Activated CD8-positive, alpha-beta memory T cell treated with anti-CD3 and anti-CD28 coated beads, Interleukin-2, amount 50 U/mL, for 48 hours (primary cell): ENCODE measurements at places on chromosomes 16 and 17.

DNA sequence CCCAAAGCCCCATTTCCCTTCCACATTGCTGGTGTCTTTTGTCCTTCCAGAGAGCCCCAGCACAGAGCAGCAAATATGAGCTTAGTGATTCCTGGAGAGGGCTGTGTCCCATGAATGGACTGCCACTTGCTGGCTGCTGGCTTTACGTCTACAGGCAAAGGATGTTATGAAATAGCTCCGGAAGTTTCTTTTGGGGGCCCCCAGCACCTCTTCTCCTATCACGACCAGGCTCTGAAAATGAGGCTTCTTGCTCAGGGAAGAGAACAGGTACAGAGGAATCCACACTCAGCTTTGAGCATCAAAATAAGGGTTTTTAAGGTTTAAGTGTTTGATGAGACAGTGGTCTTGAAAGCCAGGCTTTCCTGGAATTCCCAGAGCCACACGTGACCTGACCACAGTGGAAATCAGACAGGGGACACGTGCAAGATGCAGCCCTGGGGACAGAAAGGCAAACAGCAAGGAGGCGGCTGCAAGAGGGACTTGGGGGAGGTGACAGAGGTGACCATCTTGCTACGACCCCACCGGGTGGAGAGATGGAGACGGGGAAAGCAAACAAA, 58.1 kb downstream of the ZDHHC7 start:
- DNase-seq, result no peak

DNA sequence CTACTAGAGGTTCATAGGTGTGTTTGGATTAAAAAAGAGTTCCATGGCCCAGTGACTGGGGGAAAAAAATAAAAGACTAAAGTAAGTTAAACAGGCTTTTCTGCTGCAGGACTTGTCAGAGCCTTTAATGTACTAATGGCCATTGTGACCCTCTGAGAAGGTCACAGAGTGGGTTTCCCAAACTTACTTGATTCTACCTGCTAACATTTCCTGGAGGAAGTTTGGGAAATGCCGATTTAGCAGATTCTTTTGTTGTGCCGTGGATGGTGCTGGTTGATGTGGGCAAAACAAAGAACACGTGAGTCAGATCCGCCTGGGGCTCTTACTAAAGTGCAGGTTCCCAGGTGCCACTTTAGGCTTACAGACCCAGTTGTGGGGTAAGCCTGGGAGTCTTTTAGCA, 13.6 kb upstream of the STH start:
- DNase-seq, result no peak

DNA sequence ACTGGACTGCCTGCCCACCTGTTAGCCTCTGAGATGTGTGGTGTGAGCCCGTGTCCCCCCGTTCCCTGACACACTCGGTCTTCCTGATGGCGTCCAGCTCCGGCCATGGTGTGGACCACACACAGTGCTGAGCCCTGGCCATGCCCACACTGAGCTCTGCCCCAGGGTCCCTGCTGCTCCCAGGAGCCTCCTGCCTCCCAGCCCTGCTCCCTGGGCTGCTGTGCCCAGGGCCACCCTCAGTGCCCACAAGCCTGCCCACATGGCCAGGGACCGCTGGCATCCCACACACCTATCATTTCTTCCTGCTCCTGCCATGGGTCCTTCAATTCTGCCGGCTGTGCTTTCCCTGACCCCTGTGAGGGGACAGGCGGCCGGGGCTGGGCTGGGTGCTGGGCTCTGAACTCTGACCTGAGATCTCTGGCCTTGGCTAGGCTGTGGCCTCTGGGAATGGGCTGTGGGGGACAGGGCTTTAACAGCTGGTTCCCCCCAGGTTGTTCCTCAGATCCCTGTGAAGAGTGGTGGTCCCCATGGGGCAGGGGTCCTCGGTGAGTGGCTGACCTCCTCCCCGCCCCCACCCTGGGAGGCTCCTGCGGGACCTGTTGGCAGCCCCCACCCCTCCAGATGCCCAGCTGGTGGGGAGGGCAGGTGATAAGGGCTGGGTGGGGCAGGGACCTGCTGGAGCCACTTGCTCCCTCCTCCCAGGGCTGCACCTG, 4.0 kb downstream of the CEMP1 start:
- DNase-seq, result no peak

DNA sequence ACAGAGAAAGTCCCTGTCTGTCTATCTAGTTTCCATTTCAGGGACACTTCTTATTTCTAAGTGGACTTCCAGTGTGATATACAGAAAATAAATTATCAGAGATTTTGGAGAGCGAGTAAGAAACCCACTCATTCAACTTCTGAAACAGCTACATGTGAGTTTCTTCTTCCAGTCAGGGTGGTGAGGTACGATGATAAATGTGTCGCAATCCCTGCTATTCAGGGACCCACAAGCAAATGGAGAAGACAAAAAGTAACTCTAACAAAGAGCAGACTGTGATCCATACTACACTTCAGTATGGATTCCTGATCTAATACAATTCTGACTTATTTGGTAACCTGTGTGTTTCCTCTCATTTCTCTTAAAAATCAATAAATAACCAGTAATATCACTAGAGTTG, 16.8 kb downstream of the CNTNAP4 start:
- DNase-seq, result no peak

DNA sequence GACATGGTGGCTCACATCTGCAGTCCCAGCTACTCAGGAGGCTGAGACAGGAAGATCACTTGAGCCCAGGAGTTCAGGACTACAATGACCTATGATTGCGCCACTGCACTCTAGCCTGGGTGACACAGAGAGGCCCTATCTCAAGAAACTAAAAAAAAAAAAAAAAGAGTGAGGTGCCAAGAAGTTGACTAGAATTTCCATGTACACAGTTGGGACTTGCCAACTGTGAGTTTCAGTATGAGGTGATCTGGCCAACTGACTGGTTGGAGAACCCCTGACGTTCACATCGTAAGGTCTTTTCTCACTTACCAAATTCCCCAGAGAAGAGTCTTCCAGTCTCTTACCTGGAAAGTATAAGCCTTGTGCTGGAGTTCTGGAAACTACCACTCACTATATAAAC, 3.1 kb upstream of the MED11 start:
- DNase-seq, result no peak

DNA sequence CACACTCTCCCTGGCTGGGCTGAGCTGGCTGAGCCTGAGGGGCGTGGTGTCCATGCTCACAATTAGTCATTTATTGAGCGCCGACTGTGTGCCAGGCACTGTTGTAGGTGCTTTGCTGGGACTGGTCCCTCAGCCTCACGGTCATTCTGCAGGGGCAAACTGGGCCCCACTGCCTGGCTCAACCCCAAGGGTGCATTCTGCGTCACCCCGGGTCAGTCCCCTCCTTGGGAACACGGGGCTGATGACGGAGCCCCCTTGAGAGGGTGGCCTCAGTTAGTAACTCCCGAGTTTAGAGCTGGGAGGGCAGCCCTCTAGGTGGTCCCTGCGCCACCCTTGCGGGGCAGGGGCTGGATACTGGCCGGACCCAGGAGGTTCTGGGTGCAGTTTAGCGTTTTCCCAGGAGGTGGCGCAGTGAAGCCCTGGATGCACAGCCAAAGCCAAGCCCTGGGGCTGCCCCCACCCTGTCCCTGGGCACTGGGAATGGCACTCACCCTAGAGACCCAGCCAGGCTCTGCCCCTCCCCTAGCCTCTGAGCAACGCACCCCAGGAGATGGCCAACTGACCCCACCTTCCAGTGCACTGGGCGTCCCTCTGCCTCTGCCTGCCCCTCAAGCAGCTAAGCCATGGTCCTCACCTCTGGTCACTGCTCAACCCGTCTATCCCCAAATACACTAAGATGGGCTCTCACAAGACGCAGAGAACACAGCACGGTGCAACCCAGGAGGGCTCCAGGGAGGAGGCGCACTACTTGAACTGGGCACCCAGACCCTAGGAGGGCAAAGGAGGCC, 243.2 kb upstream of the GSE1 start:
- DNase-seq, result peak; percentile 86

DNA sequence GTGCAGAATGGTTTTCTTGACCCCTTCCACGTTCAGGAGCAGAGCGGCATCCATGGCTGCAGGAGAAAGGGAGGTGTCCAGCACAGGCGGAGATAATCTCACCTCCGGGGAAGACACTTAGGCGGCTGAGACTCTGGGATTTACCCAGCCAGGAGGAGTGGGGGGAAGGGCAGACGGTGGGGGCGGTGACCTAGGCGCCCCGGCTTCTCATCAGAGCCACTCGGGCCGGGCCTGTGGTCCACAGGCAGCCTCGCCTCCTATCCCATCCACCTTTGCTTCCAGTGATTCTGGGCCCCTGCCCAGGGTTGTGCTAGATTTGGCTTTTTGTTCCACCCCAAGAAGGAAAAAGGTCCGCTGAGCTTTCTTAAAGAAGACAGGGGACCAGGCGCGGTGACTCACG, at the start of gene AIPL1:
Gene AIPL1, minus strand, starts transcription at position 71 of the 400 bp plus-strand sequence. Its CDS starts 17 bp downstream, at position 54.
- no peak for DNase-seq

- DNase-seq, result no peak
Observed at GRCh38 chr16:29854520-29855100, 8.4 kb downstream of the CDIPT start.

DNA sequence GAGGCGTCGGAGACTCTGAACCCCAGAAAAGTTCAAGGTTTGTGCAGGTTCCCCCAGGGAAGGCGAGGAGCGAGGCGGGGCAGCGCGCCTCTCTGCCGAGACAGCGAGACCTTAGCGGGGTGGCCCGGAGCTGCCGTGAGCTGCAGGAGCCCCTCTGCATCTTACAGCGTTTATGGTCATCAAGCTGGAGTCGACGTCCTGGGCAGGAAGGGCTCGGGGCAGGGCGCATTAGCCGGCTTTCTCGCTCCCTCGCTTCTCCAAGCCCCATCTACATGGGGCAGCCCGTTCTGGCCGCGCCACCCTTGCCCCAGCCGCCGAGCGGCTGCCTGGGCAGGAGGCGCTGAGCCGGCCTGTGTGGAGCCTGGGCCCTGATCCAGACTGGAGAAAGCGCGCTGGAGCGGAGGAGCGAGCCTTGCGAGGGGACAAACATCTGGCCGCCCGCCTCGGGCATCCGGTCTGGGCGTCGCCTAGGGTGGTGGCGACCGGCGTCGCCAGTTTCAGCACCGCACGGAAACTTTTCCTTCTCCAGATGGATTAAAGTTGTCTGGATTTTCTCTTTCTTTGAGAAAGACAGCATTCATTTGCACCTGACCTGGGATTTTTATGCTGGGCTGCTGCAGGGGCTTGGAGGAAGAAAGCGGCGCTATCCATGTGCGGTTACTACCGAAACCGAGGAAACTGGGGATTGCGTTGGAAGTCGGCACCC, 750 bp downstream of the TMEM132E start:
- peak; percentile 59 for DNase-seq

DNA sequence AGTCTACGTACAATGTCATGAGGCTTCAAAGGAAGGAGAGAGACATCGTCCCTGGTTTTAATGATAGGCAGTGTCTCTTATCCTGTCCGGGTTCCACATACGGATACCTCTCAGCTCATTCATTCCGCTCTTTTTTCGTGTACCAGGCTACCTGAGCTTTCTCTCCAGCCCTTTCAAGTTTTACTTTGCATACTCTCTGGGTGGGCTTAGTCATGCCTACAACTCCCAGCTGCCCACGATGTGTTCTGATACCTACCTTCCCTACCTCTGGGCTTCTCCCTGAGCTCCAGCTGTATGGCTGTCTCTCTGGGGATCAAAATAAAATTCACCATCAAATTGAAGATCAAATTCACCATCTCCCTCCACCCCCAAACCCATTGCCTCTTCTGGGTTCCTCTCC, 354.0 kb upstream of the EEF2KMT start:
- no peak for DNase-seq

- no peak for DNase-seq
Observed at GRCh38 chr16:27678955-27679354, 129.0 kb downstream of the KATNIP start.

DNA sequence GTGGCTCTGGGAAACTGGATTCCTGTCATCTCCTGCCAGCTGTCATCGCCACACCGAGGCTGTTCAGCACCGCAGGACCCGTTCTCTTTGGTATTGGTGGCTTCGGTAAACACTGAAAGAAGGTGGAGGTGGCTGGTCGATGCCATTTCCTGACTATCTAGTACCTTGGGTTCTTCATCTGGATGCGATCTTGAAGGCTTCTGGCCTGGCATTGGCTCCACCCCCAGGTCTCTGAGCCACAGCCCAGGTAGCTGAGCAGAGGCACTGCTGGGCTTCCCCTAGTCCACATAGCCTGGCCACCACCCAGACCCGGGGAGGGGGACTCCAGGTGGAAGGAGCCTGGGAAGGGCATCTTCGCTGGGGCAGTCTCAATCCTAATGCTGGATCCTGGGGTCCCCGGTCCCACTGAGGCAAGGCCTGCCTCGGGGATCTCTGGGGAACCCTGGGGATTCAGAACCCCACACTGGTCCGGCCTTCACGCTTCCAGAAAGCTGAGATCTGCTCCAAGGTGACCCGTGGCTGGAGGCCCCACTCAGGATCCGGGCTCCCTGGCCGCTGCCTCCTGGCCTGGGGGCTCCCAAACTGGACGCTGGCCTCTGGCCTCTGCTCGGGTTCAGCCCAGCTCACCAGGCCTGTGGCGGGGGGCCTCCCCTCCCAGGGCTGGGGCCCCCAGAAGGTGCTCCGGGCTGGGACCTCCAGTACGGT, 1.8 kb downstream of the C16orf54 start:
- peak; percentile 69 for DNase-seq

GRCh38 chr16:89473791-89474414, 16.5 kb downstream of the ANKRD11 start:
- no peak for DNase-seq

GRCh38 chr16:14309001-14309886, 238.1 kb downstream of the MRTFB start:
- DNase-seq, result no peak

GRCh38 chr17:50055426-50056216, at the start of gene ITGA3:
TSS of gene ITGA3 (plus strand) at chr17:50056110. CDS start at chr17:50056440, 330 bp downstream.
- DNase-seq, result peak; percentile 79

DNA sequence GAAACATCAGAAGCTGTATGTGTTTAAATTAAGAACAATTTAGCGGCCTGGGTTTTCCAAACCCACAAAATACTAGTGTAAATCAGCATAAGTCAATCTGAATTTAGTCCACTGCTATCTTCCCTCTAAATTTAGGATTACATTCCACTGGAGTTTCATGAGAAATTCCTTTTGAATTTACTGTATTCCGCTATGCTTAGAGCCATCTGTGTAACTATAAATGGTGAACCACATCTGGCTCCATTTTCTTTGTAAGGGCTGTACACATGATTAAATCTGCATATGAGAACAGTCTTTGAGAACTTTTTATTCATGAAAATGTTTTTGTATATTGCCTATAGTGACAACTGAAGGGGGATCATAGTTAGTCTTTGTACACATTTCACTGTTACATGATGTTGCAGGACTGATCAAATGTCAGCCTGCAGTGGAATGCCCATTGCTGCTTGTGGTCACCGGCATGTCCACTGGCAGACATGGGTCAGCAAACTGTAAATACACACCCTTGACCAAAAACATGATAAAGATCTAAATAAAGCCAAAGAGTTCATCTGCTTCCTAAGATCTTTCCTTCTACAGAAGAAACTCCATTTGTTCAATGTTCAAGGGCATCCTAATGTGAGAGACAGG, 36.8 kb downstream of the RPGRIP1L start:
- DNase-seq, result no peak

- peak; percentile 50 for DNase-seq
Observed at GRCh38 chr17:13114601-13115031, 96.8 kb upstream of the ELAC2 start.

GRCh38 chr17:38456031-38456815, 28.0 kb downstream of the ARHGAP23 start:
- DNase-seq, result no peak
